CD8-positive, alpha-beta memory T cell (primary cell): ENCODE measurements at places on chromosomes 3 and 15. TPM values are rescaled to one million over a fixed set of nuclear protein-coding genes. Genes with fewer than 3 reads are reported as not detected.

TUSC7 gene
- total RNA-seq: not detected

DNA sequence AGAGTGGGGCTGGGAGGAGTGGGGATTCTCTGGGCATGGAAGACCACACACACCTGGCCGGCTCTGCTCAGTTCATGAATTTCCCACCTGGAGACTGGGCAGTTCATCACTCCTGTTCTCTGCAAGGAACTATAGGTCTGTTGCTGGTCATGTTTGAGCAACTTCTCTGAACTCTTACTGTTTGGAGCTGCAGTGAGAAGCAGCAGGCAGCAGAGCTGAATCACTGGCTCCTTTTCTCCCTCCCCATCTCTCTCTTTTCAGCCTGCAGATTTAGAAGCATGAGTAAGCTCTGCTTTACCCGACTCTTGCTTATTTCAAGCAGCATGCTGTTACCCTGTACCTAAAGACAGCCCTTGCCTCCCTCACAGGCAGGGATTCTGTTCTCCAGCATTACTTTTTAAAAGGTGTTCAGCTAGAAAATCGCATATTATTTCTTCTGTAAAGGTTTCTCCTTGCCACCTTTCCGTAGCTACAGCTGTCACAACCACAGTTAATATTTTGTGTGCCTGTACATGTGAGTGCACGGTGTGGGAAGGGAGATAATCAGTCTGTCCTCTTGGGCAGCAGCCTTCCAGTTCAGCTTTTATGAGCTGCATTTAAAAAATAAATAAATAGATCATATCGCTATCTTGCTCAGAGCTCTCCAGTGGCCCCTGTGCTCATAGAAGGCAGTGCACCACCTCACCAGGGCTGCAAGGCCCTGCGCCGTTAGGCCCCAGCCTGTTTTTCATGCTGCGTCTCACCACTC is 131.6 kb downstream of the CHCHD6 start:
- H3K27ac ChIP-seq: no peak overlapping the region
- H3K27me3 ChIP-seq: no peaks in the 10 kb centered on the region
- DNase-seq: no peak
- no peaks in the 10 kb centered on the region for H3K4me1 ChIP-seq
- no peak overlapping the region for H3K4me3 ChIP-seq
- no peaks in the 10 kb centered on the region for H3K36me3 ChIP-seq

FBXW12 gene
- not detected for total RNA-seq

CKMT1B gene
- total RNA-seq: not detected

DNA sequence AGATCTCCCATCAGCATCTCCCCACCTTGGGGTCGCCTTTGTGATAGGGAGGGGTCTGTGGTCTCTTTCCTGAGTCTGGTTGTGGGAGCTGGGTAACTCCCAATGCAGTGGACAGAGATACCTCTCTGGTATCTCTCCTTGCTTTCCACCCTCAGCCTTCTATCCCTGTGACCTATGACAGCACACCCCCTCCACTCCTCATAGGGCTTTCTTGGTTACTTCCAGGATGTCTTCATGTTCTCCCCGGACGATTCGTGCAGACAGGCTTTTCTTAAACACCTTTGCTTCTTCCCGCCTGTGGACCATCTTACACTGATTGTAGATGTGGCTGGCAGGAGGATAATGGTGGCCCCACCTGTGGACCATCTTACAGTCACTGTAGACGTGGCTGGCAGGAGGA is 14.2 kb upstream of the NRROS start:
- no peaks in the 10 kb centered on the region for H3K36me3 ChIP-seq
- no peak overlapping the region for H3K27ac ChIP-seq
- DNase-seq: no peak
- peaks cover 25% of the 10 kb centered on the region for H3K4me1 ChIP-seq

AP3B2 gene
- total RNA-seq: 0.16 TPM

DNA sequence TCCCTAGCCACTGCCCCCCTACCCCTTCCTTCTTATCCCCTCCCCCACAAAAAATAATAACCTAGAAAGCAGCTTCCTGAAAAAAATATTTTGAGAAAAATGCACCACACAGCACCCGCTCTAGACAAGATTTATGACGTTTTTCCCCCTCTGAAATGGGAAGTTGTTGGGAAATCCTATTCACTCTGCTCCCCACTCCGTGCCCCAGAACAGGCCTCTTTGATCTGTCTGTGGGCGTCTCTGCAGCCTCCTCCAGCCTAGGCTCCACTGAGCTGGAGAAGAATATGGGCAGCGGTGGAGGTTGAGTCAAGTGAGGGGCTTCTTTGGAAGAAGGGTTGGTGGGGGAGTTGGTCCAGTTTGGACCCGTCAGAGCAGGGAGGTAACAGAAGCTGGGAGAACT is 28.5 kb upstream of the POLG start:
- H3K4me1 ChIP-seq: peaks cover 15% of the 10 kb centered on the region
- H3K4me3 ChIP-seq: no peak overlapping the region
- H3K27ac ChIP-seq: no peak overlapping the region
- no peaks in the 10 kb centered on the region for H3K36me3 ChIP-seq

FGF12 gene
- total RNA-seq: not detected

DNA sequence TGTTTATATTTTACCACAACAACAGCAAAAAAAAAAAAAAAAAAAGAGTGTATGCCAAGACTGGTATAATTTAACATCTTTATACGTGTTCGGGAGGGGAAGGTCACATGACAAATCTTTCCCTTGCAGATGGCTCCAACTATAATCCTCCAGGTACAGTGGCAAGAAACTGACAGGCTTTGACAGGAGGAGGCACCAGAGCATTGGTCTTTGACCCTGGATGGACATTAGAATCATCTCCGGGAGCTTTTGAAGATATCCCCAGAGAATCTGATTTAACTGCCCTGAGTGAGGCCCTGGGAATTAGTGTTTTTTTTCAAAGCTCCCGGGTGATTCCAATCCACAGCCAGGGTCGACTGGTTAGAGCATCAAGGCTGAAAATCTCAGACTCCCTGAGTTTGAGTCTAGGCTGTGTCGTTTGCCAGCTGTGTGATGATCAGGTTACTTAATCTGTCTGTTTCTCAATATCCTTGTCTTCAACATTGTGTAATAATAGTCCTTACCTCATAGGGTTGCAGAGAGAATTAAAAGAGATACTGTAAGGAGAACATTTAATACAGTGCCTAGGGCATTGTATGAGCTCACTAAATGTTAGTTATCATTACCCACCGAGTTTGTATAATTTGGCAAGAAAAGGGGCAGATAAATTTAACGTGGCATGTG is 8.9 kb upstream of the SEMA5B start:
- no peak overlapping the region for H3K27ac ChIP-seq
- no peak overlapping the region for H3K4me3 ChIP-seq
- H3K36me3 ChIP-seq: no peaks in the 10 kb centered on the region
- no peak for DNase-seq
- no peaks in the 10 kb centered on the region for H3K4me1 ChIP-seq

- H3K36me3 ChIP-seq: no peaks in the 10 kb centered on the region
- H3K27me3 ChIP-seq: no peaks in the 10 kb centered on the region
- no peak for DNase-seq
- H3K27ac ChIP-seq: no peak overlapping the region
These were observed 381.1 kb downstream of the MFSD1 start for GRCh38 chr3:159182961-159183360.

- H3K27me3 ChIP-seq: no peaks in the 10 kb centered on the region
- no peaks in the 10 kb centered on the region for H3K4me1 ChIP-seq
- peak overlapping the region; percentile 61 for H3K4me3 ChIP-seq
- H3K27ac ChIP-seq: no peak overlapping the region
- H3K36me3 ChIP-seq: peaks cover 13% of the 10 kb centered on the region
- peak; percentile 80 for DNase-seq
These were observed 9.5 kb downstream of the RPS17 start for GRCh38 chr15:82530606-82531379.

DNA sequence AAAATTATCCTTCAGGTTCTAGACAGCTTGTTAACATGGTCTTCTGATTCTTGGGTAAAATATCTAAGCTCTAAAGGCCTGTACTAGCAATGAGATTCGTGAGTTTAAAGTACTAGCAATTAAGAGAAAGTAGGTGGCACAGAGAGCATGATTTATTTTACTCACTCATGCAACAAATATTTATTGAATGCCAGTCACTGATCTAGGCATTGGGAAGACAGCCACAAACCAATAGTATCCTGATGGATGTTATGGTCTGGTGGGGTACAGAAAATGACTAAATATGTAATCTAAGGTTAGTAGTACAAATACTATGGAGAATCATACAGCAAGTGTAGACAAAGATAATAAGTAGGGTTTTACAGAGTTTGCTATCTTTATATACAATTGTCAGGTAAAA is 751.3 kb downstream of the ZNF385D start:
- H3K27me3 ChIP-seq: no peaks in the 10 kb centered on the region
- no peaks in the 10 kb centered on the region for H3K36me3 ChIP-seq
- H3K4me3 ChIP-seq: no peak overlapping the region

DNA sequence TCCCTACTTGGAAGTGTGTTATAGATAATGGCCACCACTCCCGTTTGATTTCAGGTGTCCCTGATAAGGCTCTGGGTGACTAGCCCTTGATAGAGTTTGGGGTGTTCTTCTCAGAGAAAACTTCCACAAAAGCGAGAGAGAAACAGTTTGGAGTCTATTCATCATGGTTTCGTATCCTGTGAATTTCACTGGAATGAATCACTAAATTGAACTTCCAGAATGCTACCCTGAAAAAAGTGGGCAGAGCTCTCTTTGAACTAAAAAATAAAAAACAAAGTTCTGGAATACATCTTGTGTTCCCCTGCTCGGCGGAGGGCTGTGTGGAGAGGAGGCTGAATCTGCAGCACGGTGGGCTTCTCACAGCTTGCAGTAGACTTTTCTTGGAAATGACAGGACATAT is 52.8 kb upstream of the FAM98B start:
- H3K36me3 ChIP-seq: no peaks in the 10 kb centered on the region
- no peak for DNase-seq
- H3K27ac ChIP-seq: no peak overlapping the region
- H3K27me3 ChIP-seq: no peaks in the 10 kb centered on the region

- H3K4me3 ChIP-seq: no peak overlapping the region
- no peak for DNase-seq
- H3K27me3 ChIP-seq: no peaks in the 10 kb centered on the region
- H3K27ac ChIP-seq: no peak overlapping the region
These were observed 453.2 kb upstream of the PROK2 start for GRCh38 chr3:72238010-72238691.

PPP1R14D gene
- not detected for total RNA-seq

GRCh38 chr3:104149154-104149553 is 1217.6 kb upstream of the ALCAM start:
- no peaks in the 10 kb centered on the region for H3K27me3 ChIP-seq
- no peak overlapping the region for H3K27ac ChIP-seq
- DNase-seq: no peak
- no peaks in the 10 kb centered on the region for H3K4me1 ChIP-seq
- no peaks in the 10 kb centered on the region for H3K36me3 ChIP-seq
- H3K4me3 ChIP-seq: no peak overlapping the region

CPEB1 gene
- 0.44 TPM for total RNA-seq

- H3K27ac ChIP-seq: no peak overlapping the region
- H3K36me3 ChIP-seq: no peaks in the 10 kb centered on the region
- H3K27me3 ChIP-seq: no peaks in the 10 kb centered on the region
- no peak overlapping the region for H3K4me3 ChIP-seq
- no peaks in the 10 kb centered on the region for H3K4me1 ChIP-seq
- DNase-seq: no peak
These were observed 62.4 kb upstream of the PYDC2 start for GRCh38 chr3:191398607-191399006.

DNA sequence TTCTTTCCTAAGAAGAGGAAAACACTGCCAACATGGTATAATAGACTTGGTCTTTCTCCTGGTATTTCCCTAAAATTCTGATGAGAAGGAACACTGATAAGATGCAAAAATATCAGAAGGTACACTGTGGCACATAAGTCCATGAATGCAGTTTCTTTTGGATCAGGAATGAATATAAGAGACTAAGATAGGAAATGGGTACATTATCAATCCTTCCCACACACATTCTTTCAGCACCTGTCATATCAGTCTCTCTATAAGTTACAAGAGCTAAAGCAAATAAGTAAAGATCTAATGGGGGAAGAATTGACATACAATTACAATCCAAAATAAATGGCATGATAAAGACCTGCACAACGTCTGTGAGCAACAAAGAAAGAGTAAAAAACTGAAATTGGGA is 1101.0 kb downstream of the ROBO2 start:
- H3K4me3 ChIP-seq: no peak overlapping the region
- H3K36me3 ChIP-seq: no peaks in the 10 kb centered on the region
- H3K27me3 ChIP-seq: no peaks in the 10 kb centered on the region
- DNase-seq: no peak
- no peak overlapping the region for H3K27ac ChIP-seq

DNA sequence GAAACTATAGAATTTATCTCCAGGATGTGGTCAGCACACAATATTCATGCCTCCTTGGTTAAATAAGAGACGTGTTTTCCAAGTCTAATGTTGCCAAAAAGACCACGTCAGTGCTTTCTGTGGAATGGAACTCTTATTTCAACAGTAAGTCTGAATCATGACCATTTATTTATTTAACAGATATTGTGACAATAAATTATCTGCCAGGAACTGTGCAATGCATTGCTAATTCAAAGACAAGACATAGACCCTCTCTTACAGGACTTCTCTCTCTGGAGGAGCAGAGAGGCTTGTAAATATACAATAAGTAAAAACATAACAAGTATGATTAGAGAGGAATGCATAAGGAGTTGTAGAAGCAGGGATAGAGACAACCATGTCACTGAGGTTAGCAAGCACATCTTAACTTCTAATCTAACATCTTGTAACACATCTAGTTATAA is 227.5 kb downstream of the DTWD1 start:
- no peaks in the 10 kb centered on the region for H3K36me3 ChIP-seq
- no peaks in the 10 kb centered on the region for H3K4me1 ChIP-seq
- H3K27ac ChIP-seq: no peak overlapping the region
- H3K4me3 ChIP-seq: no peak overlapping the region
- no peak for DNase-seq

FMN1 gene
- total RNA-seq: 0.24 TPM

GRCh38 chr3:19811689-19812088 is 122.3 kb downstream of the EFHB start:
- no peaks in the 10 kb centered on the region for H3K36me3 ChIP-seq
- H3K27me3 ChIP-seq: no peaks in the 10 kb centered on the region
- DNase-seq: no peak
- H3K4me1 ChIP-seq: no peaks in the 10 kb centered on the region
- H3K4me3 ChIP-seq: no peak overlapping the region
